CMK (cell line): ENCODE measurements at places on chromosomes 7 and 10.

- DNase-seq = no peak
Observed at GRCh38 chr10:49243139-49243538, 54.9 kb upstream of the TMEM273 start.

DNA sequence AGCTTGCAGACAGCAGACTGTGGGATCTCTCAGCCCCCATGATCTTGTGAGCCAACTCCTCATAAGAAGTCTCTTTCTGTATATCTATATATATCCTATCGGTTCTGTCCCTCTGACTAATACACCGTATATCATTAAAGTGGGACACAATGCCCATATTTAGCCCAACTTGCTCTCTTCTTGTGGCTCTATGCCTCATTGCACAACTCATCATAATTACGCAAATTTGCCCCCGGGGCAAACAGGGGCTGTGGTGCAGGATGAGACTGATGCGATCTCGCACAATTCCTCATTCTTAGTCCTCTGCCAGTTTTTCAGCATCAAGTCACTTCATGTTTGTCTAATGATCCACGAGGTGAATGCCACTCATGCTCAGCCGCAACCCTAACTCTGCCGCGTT is 183.2 kb downstream of the PRPF18 start:
- DNase-seq = no peak

DNA sequence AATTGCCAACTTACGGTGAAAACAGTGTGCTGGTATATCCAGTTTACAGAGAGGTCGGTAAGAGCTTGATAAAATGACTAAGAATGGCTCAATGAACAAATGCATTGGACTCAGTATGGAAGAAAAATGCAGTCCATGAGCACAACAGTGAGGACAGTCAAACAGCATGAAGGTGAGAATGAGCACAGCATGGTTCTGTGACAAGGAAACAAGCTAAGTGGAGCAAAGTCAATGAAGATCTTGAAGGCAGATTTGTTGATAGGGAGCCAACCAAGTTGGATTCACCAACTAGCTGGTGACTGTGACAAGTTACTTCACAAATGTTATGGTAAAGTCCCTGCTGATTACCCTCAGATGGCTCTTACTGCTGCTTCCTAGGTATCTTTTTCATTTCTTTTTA is 75.9 kb downstream of the SHOC2 start:
- no peak for DNase-seq

- no peak for DNase-seq
Observed at GRCh38 chr7:129644634-129645230, 33.2 kb downstream of the NRF1 start.

GRCh38 chr10:11576092-11576809 is 35.2 kb downstream of the USP6NL start:
- DNase-seq = no peak

DNA sequence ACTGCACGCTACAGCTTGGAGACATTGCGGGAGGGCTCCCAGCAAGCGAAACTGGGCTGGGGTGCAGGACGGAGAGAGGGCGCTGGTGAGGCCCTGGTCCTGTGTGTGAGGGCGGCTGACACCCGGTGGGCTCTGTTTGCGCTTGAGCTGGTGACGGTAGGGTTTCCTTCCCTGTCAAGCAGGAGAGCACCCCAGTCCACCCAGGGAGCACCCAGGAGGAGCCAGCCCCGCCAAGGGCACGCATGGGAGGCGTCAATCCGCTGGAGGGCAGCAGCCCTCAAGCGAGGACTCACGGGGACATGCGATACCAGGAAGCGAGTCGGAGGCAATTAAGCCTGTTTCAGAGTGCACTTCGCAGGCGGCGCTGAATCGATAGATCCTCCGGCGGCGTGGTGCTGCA is 109.4 kb downstream of the MAD1L1 start:
- no peak for DNase-seq

DNA sequence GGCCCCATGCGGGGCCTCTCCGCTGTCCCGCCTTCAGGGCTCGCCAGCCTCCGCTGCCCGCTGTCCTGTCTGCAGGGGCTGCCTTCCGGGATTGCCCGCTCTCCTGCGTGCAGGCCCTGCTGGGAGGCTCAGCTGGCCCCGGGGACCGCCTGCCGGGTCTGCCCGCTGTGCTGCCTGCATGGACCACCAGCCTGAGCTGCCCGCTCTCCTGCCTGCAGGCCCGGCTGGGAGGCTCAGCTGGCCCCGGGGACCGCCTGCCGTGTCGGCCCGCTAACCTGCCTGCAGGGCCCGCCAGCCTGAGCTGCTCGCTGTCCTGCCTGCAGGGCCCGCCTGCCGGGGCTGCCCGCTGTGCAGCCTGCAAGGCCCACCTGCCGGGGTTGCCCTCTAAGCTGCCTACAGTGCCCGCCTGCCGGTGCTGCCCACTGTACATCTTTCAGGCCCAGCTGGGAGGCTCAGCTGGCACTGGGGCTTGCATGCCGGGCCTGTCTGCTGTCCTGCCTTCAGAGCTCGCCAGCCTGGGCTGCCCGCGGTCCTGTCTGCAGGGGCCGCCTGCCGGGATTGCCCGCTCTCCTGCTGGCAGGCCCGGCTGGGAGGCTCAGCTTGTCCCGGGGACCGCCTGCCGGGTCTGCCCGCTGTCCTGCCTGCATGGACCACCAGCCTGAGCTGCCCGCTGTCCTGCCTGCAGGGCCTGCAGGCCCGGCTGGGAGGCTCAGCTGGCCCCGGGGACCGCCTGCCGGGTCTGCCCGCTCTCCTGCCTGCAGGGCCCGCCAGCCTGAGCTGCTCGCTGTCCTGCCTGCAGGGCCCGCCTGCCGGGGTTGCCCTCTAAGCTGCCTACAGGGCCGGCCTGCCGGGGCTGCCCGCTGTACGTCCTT is 165.1 kb downstream of the GLRX3 start:
- DNase-seq = no peak

- DNase-seq = no peak
Observed at GRCh38 chr7:138388673-138389491, 71.2 kb upstream of the TRIM24 start.

GRCh38 chr10:99993701-99994689 is 15.8 kb downstream of the DNMBP start:
- peak; percentile 52 for DNase-seq

DNA sequence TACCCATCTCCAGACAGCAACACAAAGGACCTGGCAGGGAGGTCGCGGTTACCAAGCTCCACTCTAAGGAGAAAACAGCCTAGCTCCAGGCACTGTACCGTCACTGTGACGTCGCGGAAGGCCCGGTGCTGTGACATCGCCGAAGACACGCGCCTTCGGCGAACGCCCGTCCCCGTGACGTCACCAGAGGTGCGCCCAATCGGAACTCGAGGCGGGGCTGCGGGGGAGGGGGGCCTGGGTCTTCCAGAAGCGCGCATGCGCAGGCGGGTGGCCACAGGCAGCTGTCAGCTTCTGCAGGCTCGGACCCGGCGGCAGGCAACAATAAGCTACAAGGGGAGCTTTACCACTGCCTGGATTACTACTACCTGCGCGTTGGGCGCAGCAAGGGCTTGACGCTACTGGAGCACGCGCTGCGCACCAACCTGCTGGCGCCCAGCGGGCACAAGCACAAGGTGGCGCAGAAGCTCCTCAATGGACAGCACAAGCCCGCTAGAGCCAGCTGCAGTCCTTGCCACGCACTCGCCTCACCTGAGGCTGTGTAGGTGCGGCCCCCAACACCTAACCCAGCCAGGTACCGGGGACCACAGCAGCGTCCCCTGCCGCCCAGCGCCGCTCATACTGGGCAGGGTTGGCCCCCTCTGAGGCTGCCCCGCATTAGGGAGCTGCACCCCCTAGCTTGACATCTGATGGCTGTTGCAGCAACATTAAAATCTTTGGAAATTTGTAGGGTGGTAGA is 208.4 kb downstream of the TPST1 start:
- DNase-seq = peak; percentile 68

DNA sequence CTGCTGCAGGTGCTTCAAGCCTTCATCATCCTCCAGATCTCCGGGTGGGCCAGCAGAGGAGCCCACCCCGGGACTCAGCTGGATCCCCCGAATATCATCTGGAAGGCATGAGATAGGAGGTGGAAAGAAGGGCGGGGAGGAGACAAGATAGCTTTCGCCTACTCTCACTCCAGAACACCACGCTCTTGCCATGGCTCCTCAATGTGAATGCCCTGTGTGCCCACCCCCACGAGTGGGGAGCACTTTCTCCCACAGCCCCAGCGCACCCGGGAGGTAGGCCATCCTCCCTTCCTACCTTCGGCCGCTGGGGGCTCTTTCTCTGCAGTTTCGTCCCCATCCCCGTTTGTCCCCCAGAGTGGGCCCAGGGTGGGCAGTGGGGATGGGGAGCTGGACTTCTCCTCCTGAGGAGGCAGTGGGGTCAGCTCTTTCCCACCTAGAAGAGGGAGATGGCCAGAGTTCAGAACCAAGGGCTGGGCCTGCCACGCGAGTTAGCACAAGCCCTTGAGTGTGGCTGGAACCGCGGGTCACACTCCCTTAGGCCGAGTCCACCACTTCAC is 8.9 kb downstream of the GIGYF1 start:
- no peak for DNase-seq

DNA sequence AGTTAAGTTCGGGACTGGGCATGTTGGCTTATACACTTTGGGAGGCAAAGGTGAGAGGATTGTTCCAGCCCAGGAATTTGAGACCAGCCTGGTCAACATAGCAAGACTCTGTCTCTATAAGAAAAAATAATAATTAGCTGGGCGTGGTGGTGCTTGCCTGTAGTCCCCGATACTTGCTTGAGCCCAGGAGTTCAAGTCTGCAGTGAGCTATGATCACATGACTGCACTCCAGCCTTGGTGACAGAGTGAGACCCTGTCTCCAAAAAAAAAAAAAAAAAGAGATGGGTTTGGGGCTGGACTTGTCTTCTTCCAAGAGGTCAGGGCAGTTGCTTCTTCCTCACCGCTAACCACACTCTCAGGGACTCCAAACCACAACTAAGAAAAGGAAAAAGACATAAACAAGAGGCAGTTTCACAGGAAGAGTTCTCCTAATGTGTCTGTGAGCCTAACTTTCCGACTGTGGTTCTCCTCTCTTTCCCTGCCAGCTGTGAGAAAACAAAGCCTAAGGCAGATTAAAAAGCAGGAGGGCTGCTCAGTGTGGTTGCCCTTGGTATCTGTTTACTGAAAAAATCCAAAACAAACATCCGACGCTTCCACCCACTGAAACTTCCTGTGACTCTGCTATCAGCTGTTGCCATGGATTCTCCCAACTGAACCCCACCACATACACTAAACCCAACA is 2.4 kb upstream of the SERPINE1 start:
- DNase-seq = no peak

DNA sequence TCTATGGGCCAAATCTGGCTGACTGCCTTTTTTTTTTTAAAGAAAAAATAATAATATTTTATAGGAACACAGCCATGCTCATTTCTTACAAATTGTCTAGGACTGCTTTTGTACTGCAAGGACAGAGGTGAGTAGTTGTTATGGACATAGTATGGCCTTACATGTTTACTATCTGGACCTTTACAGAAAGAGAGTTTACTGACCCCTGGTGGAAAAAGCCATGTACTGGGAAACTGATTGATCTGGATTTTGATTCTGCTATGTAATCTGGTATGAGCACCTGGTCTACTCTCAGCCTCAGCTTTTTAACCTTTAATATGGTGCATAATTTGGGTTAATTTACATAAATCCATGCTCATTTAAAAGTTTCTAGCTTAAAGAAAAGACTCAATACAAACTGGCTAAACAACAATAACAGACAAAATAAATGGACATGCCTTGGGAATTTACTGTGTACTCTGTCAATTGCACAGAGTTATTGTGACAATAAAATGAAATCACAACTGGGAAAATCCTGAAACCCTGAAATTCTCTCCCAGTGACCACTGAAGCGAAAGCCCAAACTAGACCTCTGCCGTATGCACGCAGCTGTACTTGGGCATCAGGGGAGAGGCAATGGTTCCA is 260.7 kb downstream of the BMPER start:
- no peak for DNase-seq

GRCh38 chr10:95303535-95303934 is 12.7 kb upstream of the PDLIM1 start:
- DNase-seq = no peak

DNA sequence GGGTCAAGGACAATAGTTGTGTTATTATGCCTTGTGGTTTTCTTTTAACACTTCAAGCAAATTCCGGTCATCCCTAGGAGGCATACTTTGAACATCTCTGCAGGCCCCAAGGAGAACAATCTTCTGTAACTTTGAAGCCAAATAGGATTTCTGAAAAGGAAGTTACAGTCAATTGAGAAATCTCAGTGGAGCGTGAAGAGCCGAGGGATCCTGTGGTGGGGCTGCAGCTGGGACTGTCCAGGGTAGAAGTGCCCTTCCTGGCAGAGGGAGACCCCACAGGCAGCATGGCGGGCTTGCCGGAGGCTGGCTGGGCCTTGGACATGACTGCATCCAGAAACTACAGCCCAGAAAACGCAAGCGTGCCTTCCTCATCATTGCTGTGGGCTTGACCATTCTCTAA is 179.7 kb downstream of the PTPN20 start:
- no peak for DNase-seq

DNA sequence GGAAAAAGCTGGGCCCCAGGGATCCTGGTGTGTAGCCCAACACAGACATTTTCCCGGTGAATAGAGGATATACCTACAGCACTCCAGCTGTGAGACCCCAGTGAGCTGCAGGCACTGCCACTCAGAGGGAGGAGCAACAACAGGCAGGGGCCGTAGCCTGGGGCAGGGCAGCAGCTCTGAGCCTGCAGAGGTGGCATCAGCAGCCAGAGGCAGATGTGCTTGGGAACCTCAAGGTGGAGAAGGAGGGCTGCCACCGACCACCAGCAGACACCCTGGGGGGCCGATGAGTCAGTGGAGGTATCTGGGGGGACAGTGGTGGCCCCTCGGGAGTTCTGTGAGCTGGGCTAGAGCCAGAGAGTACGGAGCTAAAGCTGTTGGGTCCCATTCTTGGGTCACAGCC is 110.2 kb upstream of the GDF10 start:
- DNase-seq = no peak

- no peak for DNase-seq
Observed at GRCh38 chr10:79075418-79075817, 6.7 kb downstream of the ZMIZ1 start.

DNA sequence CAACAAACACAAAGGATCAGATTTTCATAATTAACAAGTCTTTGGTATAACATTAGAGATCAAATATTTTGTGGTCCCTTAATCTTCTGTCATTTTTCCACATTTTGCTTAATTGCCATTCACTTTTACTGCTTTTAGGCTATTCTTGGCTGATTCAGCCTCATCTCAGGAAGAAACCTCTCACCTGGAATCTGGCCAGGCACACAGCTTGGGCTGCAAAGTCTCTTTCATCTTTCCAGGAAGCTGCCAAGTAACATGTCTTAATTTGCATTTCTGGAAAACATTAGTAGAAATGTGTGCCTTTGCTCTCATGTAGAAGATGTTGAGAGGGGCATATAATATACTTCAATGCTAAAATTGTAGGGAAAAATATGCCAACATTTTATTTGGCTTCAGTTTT is 174.2 kb upstream of the STEAP4 start:
- DNase-seq = no peak

- DNase-seq = no peak
Observed at GRCh38 chr10:121282797-121283515, 315.3 kb downstream of the FGFR2 start.

GRCh38 chr10:9800571-9800970 is 1217.1 kb upstream of the CELF2 start:
- no peak for DNase-seq
